Effector memory CD8-positive, alpha-beta T cell (primary cell): ENCODE measurements at places on chromosomes 7 and 10.

DNA sequence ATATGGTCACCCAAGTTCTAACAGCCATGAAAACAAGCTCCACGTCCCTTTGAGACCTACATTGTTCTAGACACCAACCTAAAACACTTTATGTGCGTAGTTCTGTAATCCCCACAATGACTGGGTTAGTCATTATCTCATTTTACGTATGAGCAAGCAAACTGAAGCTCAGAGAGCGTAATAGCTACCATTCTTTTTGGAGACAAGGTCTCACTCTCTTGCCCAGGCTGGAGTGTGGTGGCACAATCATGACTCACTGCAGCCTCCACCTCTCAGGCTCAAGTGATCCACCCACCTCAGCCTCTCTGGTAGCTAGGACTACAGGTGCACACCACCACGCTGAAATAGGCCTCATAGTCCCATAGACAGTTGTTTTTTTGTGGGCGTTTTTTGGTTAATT lies 10.5 kb downstream of the DAGLB start:
- H3K4me1 ChIP-seq, result peaks cover 10% of the 10 kb centered on the region
- no peak overlapping the region for H3K4me3 ChIP-seq
- H3K27ac ChIP-seq, result no peak overlapping the region
- no peaks in the 10 kb centered on the region for H3K27me3 ChIP-seq
- H3K36me3 ChIP-seq, result peaks cover 20% of the 10 kb centered on the region

DNA sequence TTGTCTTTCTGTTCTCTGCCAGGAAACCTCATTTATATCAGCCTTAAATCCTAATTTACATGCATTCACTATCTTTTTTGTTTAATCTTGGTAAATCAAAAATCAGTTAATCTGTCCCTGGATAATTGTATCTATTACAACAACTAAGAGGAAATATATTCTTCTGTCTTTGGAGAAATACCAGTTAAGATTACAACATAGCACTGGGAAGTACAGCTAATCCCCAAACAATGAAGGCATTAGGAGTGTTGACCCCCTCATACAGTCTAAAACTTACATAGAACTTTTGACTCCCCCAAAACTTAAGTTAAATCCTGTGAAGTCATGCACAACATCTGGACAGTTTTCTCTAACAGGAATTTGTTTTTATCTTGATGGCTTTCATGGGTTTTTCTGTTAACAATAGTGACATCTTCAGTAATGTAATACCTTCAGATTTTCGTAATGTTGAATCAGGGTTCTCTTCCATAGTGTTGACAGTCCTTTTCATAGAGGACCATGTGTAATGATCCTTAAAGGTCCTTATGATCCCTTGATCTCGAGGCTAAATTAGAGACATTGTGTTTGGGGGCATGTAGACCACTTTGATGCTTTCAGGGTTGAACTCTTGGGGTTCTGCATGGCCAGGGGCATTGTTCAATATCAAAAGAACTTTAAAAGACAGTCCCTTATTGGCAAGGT lies 24.1 kb upstream of the ABCC2 start:
- DNase-seq, result no peak
- H3K4me1 ChIP-seq, result no peaks in the 10 kb centered on the region
- H3K36me3 ChIP-seq, result peaks cover 41% of the 10 kb centered on the region
- H3K4me3 ChIP-seq, result no peak overlapping the region

GRCh38 chr10:48595539-48595932 lies 9.3 kb downstream of the ARHGAP22 start:
- H3K27ac ChIP-seq, result no peak overlapping the region
- DNase-seq, result no peak
- no peaks in the 10 kb centered on the region for H3K4me1 ChIP-seq
- H3K27me3 ChIP-seq, result peaks cover 23% of the 10 kb centered on the region
- no peak overlapping the region for H3K4me3 ChIP-seq

DNA sequence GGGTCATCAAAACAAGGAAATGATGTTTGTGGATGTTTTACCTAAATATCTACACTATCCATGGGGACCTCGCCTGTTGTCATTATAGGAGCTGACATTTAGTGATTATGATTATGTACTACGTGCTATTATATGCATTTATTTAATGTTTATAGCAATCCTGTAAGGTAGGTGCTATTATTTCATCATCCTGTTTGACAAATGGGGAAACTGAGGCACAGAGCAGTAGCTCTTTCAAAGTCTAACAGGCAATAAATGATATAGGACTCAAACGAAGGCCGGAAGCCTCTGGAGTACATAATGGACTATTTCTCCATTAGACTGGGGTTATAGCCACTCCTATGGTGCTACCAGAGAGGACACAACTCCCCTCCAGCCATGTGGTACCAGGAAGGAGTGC lies 60.6 kb upstream of the KDM7A start:
- no peak overlapping the region for H3K4me3 ChIP-seq
- H3K36me3 ChIP-seq, result no peaks in the 10 kb centered on the region
- H3K4me1 ChIP-seq, result no peaks in the 10 kb centered on the region
- no peak overlapping the region for H3K27ac ChIP-seq
- no peaks in the 10 kb centered on the region for H3K27me3 ChIP-seq

GRCh38 chr10:119166564-119166963 lies 1.1 kb upstream of the SFXN4 start:
- H3K27ac ChIP-seq, result peak overlapping the region; percentile 88
- H3K4me1 ChIP-seq, result peaks cover 12% of the 10 kb centered on the region
- H3K27me3 ChIP-seq, result no peaks in the 10 kb centered on the region
- DNase-seq, result no peak
- H3K36me3 ChIP-seq, result peaks cover 26% of the 10 kb centered on the region
- H3K4me3 ChIP-seq, result peak overlapping the region; percentile 87

DNA sequence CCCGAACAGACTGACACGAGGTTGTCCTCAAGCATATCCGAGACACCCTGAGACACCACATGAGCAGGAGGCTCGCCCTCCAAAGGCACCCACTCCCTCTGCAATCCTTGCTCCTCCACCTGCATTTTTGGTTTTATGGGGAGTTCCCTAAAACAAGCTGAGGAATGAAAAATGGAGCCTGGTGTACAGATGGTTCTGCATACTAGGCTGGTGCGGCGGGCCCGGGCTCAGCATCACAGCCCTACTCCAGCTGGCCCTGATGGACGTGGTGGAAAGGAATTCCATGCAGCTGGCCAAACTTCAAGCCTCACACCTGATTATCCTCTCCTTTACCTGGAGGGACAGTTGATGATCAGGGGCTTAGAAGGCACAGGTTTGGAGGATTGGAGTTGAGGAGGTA lies 30.3 kb upstream of the JAKMIP3 start:
- H3K27ac ChIP-seq, result no peak overlapping the region
- peaks cover 88% of the 10 kb centered on the region for H3K27me3 ChIP-seq
- peak overlapping the region; percentile 33 for H3K4me3 ChIP-seq
- DNase-seq, result no peak
- H3K4me1 ChIP-seq, result peaks cover 7% of the 10 kb centered on the region
- peaks cover 6% of the 10 kb centered on the region for H3K36me3 ChIP-seq

- no peaks in the 10 kb centered on the region for H3K27me3 ChIP-seq
- peaks cover 64% of the 10 kb centered on the region for H3K36me3 ChIP-seq
- peak; percentile 23 for DNase-seq
- H3K4me3 ChIP-seq, result no peak overlapping the region
These were observed 17.6 kb downstream of the ZDHHC16 start for GRCh38 chr10:97463363-97464132.

- no peaks in the 10 kb centered on the region for H3K27me3 ChIP-seq
- peaks cover 10% of the 10 kb centered on the region for H3K4me1 ChIP-seq
- H3K36me3 ChIP-seq, result peaks cover 17% of the 10 kb centered on the region
- no peak overlapping the region for H3K4me3 ChIP-seq
- DNase-seq, result no peak
These were observed 3.3 kb upstream of the GLCCI1 start for GRCh38 chr7:7965301-7965700.

GRCh38 chr10:98403812-98404504 lies 11.0 kb downstream of the PYROXD2 start:
- peak overlapping the region; percentile 85 for H3K27ac ChIP-seq
- peaks cover 13% of the 10 kb centered on the region for H3K4me1 ChIP-seq
- no peak for DNase-seq
- no peaks in the 10 kb centered on the region for H3K27me3 ChIP-seq
- peaks cover 10% of the 10 kb centered on the region for H3K36me3 ChIP-seq

- H3K36me3 ChIP-seq, result no peaks in the 10 kb centered on the region
- no peak overlapping the region for H3K4me3 ChIP-seq
- peaks cover 5% of the 10 kb centered on the region for H3K4me1 ChIP-seq
These were observed 87.8 kb downstream of the BTRC start for GRCh38 chr10:101441541-101442455.

- H3K4me3 ChIP-seq, result no peak overlapping the region
- H3K27me3 ChIP-seq, result no peaks in the 10 kb centered on the region
- H3K36me3 ChIP-seq, result peaks cover 3% of the 10 kb centered on the region
- H3K27ac ChIP-seq, result no peak overlapping the region
These were observed 1.2 kb downstream of the GRIFIN start for GRCh38 chr7:2474813-2475677.

DNA sequence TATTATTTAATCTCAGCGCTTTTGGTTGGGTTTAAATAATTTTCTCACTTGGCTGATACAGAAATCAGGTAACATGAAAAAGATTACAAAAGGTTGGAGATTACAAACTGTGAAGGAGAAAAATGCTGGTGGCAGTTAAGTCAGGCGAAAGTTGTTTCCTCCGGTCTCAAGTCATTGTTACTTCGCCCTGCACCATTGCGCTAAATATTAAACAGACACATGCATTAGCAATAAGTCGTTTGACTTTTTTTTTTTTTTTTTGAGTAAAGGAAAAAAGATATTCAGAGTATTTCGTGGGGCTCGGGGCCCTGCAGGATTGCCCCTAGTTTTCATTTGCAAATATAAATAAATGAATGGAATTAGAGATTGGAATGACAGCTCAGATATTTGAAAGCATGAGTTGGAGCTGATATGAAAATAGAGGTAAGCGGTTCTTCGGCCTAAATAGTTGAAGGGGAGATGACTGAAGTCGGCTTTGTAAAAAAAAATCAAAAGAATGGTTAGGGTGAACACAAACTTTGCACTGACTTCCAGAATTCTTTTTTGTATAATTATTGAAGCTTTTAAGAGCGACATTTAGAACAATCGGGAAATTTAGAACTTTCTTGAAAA lies 914 bp downstream of the SDHAF3 start:
- DNase-seq, result no peak
- peak overlapping the region; percentile 91 for H3K27ac ChIP-seq
- peak overlapping the region; percentile 91 for H3K4me3 ChIP-seq

DNA sequence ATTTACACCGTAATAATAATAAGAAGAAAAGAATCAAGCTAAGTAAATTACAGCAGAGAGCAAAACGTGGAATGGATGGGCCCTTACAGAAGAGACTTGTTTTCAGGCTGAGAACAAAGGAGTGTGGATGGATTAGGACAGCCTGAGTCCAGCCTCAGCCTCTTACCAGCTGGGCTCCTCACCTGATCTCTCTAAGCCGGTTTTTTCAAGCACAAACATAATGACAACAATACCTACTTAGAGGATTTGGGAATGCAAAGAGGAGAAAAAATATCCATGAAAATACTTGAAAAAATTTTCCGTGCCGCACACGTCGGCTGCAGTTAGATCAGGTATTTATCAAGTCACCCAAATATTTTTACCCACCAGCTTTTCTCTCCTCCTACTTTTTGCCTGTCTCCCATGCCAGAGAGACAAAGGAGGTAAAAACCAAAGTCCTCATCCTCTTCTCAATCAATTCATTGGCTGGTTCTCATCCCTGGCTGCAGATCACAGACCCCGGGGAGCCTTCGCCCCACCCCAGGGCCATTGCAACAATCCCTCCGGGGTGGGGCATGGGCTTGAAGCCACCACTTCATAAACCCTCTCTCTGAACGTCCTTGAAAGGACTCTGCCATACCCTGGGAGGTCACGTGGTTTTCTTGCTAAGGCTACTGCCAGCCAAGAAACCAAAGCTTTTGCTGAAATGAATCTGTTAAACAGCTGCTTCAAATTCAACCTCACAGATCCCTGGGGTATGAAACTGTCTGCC lies 29.7 kb upstream of the GTF2I start:
- no peaks in the 10 kb centered on the region for H3K27me3 ChIP-seq
- peaks cover 1% of the 10 kb centered on the region for H3K4me1 ChIP-seq
- no peak overlapping the region for H3K27ac ChIP-seq
- H3K36me3 ChIP-seq, result no peaks in the 10 kb centered on the region

DNA sequence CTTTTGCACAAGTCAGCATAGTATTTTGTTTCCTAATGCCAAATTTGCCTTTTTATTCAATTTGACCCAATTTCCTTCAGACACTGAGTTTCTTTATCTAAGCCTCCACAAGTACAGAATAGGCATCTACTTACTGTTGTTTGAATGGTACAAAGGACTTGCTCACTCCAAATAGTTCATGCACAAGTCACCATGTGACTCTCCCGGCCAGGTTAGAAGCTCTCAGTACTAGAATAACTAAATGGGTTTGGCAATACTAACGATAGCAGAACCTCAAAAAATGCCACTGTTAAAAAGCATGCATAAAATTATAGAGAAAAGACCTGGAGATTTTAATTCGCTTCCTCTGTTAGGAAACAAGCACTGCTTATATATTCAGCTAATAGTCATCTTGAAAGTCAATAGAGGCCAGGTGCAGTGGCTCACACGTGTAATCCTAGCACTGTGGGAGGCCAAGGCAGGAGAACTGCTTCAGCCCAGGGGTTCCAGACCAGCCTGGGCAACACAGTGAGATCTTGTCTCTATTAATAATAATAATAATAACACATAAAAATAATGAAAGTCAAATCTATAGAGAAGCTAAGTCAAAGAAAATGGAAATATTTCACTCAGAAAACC lies 335.8 kb upstream of the MBL2 start:
- no peaks in the 10 kb centered on the region for H3K27me3 ChIP-seq
- H3K4me1 ChIP-seq, result no peaks in the 10 kb centered on the region
- DNase-seq, result no peak
- no peak overlapping the region for H3K27ac ChIP-seq
- H3K4me3 ChIP-seq, result no peak overlapping the region

GRCh38 chr10:121134711-121135110 lies 283.5 kb downstream of the WDR11 start:
- H3K4me1 ChIP-seq, result no peaks in the 10 kb centered on the region
- no peak for DNase-seq
- H3K27ac ChIP-seq, result no peak overlapping the region
- no peak overlapping the region for H3K4me3 ChIP-seq
- H3K27me3 ChIP-seq, result peaks cover 9% of the 10 kb centered on the region
- no peaks in the 10 kb centered on the region for H3K36me3 ChIP-seq

GRCh38 chr7:41446606-41447449 lies 256.1 kb downstream of the INHBA start:
- no peaks in the 10 kb centered on the region for H3K36me3 ChIP-seq
- no peak overlapping the region for H3K4me3 ChIP-seq
- H3K27me3 ChIP-seq, result no peaks in the 10 kb centered on the region
- no peak for DNase-seq

- H3K36me3 ChIP-seq, result peaks cover 33% of the 10 kb centered on the region
- H3K27me3 ChIP-seq, result no peaks in the 10 kb centered on the region
- DNase-seq, result no peak
- H3K27ac ChIP-seq, result no peak overlapping the region
- peak overlapping the region; percentile 93 for H3K4me3 ChIP-seq
These were observed 2.4 kb downstream of the ZNRF2 start for GRCh38 chr7:30286749-30287148.

GRCh38 chr10:23461557-23461956 lies 22.7 kb downstream of the OTUD1 start:
- H3K36me3 ChIP-seq, result no peaks in the 10 kb centered on the region
- no peaks in the 10 kb centered on the region for H3K4me1 ChIP-seq
- no peak for DNase-seq
- no peak overlapping the region for H3K27ac ChIP-seq
- H3K4me3 ChIP-seq, result no peak overlapping the region
- H3K27me3 ChIP-seq, result peaks cover 17% of the 10 kb centered on the region

GRCh38 chr7:96237040-96237439 lies 84.9 kb downstream of the SLC25A13 start:
- no peak overlapping the region for H3K27ac ChIP-seq
- DNase-seq, result no peak
- no peak overlapping the region for H3K4me3 ChIP-seq
- no peaks in the 10 kb centered on the region for H3K27me3 ChIP-seq
- H3K4me1 ChIP-seq, result peaks cover 5% of the 10 kb centered on the region
